NCI-H69 (cell line): ENCODE measurements at places on chromosomes 2 and 18.

GRCh38 chr2:43537137-43537536 is 58.7 kb downstream of the THADA start:
- no peak for DNase-seq

DNA sequence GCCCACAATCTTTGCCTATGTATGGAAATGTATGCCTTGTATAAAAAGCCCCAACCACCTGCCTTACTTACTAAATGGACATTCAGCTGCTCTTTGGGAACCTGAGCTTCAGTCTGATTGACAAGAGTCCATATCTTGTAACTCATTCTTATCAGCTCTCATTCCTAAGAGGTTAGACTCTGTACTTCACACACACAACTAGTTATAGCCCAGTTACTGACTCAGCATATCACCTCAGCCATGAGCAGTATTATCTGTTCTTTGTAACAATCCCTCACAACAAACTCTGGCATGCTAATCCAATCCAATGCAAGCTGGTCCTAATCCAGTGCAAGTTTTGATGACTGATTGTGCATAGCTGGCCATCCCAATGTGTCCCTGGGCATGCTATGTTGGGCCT is 250.6 kb downstream of the RIT2 start:
- no peak for DNase-seq

GRCh38 chr2:224563537-224563936 is 21.6 kb downstream of the CUL3 start:
- DNase-seq: no peak

DNA sequence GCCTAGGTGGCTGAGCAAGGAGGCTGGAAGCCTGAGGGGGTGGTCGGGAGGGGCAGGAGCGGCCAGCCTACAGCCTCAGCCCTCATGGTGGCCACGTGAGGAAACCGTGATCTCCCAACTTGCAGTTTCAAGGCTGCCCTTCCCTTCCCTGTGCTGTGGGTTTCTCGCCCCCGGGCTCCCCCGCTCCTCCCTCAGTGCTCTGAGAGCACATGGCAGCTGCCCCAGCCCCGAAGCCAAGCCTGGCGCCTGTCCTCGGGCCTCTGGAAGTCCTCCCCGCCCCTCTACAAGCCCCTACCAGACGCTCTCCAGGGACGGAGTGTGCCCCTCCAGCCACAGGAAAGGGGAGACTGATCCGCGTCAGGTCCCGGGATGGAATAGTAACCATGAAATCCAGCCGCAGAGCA is 586 bp upstream of the ANKRD23 start:
- DNase-seq: no peak

GRCh38 chr18:12766986-12767433 is 64.2 kb downstream of the PSMG2 start:
- no peak for DNase-seq

DNA sequence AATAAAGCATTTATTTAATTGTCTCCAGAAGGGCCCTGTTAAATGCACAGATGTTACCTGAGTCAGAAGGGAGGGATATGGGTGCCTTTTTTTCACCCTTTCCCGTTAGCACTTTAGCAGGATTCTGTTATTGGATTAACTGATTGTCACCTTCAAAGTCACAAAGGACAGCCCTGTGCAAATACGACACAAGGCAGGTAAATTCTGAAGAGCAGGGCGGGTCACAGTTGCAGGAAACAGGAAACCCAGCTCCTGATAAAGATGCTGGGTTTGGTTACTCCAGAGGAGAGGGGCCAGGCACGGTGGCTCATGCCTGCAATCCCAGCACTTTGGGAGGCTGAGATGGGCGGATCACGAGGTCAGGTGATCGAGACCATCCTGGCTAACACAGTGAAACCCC is 11.4 kb upstream of the PKDCC start:
- no peak for DNase-seq

GRCh38 chr2:71798266-71799012 is 345.1 kb downstream of the DYSF start:
- DNase-seq: peak; percentile 7

GRCh38 chr2:236352761-236353593 is 88.8 kb upstream of the ASB18 start:
- DNase-seq: peak; percentile 43

GRCh38 chr2:128287780-128288735 is 30.6 kb downstream of the HS6ST1 start:
- no peak for DNase-seq

DNA sequence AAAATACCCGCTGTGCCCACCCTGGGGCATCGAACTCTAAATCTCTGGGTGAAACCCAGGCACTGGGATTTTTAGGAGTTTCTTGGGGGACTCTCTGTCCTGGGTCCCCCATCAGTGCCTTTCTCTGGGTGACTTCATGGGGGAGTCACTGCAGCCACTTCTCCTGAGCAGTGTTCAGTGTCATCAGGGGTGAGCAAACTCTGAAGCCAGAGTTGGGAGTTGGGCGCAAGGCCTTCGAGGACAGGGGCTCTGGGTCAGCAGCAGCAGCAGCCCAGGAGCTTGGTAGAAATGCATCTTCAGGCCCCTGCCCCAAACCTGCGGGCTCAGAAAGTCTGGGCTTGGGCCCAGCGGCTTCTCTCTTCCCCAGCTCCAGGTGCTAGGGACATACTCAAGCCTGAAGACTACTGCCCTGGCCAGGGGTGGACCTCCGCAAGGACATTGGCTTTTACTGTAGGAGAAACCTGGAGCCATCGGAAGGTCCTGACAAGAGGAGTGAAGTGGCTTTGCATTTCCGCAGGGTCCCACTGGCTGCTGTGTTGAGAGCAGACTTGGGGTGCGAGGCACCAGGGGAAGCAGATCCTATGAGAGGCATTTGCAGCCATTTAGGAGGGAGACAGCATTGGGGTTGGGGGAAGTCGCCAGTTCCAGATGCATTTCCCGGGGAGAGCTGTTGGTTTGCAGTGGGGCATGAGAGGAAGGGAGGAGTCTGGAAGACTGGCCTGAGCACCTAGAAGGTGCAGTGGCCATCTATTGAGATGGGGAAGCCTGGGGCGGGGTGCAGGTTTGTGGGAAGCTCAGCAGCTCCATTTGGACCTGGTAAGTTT is 51.5 kb upstream of the FAHD2A start:
- DNase-seq: no peak

DNA sequence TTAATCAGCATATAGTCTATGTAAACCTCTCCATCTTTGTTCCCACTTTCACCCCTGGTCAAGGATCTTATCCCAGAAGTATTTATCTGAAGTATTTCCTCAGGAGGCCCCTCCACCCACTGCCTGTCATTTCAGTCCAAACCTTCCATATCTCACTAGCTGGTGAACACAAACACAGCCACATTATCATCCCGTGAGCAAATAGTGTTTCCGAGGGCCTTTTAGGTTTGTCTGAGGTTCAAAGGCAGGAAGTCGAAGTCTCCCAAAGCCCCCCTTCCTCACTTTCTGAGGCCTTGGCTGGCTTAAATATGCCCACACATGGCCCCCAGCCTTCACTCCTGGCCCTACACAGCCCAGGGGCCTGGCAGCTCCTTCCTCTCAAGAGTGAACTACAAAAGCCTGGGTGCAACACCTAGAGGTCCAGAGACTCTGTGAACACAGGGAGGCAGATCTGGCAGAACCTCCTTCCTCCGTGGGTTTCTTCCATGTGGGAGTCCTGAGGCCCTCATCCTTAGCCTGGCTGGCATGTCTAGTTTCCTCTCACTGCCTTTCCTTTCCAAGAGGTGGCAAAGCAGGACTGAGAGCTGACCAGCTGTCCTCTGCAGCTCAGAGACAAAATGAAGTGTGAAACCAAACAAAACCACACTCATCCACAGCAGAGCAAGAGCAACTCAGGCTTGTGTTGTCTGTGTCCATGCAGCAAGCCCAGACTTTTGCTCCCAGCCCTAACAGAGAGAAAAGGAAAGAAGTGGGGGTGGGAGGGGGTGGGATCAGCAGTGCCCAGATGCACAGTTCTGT is 264.2 kb downstream of the SS18 start:
- no peak for DNase-seq

DNA sequence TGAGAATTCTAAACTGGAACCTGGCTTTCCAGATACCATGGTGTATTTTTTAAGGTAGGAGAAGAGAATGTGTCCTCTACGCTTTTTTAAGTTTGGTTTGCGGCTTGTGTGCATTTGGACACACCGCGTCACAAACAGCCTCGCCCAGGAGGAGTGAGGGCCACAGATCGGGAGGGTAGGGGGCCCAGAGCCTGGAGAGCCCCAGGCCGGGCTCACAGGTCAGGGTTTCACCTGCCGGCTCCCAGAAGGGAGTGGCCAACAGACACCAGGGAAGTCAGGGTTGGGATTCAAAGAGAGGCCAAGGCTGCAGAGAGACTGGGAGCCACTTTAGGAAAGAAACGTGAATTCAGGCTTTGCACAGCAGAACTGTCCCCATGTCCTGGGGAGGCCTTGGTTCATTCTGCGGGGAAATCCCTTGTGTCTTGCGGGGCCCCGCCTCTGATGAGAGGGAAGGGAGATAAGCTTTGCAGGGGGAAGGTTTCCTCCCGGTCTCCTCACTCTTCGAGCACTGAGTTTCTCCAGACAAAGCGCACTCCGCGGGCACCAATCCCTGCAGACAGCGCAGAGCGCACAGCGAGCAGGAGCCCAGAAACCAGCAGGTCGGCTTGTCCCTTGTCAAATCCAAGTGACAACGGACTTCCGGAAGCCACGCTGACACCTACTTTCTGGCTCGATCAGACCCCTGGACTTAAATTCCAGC is 2.0 kb upstream of the TUBB6 start:
- no peak for DNase-seq

- no peak for DNase-seq
Observed at GRCh38 chr18:58152891-58153290, 108.9 kb downstream of the NEDD4L start.
